NCI-H1048 (cell line): ENCODE measurements at places on chromosomes 1 and 21.

DNA sequence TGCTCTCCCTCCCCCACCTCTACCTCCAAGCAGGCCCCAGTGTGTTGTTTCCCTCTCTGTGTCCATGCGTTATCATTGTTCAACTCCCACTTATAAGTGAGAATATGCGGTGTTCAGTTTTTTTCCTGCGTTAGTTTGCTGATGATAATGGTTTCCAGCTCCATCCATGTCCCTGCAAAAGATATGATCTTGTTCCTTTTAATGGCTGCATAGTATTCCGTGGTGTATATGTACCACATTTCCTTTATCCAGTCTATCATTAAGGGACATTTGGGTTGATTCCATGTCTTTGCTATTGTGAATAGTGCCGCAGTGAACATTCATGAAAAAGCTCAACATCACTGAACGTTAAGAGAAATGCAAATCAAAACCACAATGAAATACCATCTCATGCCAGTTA, 58.6 kb downstream of the DNAH14 start:
- no peak for DNase-seq

DNA sequence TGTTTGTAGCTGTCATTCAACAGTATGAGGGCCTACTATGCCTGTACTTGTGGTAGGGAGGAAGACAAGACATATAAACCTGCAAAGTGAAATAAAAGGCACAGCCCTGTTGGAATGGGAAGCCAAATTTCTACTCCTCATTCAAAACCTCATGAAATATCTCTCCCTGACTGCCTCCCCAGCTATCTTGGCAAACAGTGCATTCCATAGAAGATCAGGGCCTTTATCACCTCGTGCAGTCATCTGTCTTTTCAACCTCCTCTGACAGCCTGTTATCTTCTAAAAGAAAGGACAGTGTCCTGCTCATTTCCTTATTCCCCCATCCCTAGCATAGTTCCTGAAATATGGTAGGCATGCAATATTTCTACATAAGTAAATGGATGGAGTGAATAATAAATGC, 71.0 kb downstream of the SH3GLB1 start:
- no peak for DNase-seq

- no peak for DNase-seq
Observed at GRCh38 chr1:77476475-77476874, 194.7 kb downstream of the AK5 start.

- no peak for DNase-seq
Observed at GRCh38 chr1:234047123-234047522, 142.6 kb downstream of the SLC35F3 start.

DNA sequence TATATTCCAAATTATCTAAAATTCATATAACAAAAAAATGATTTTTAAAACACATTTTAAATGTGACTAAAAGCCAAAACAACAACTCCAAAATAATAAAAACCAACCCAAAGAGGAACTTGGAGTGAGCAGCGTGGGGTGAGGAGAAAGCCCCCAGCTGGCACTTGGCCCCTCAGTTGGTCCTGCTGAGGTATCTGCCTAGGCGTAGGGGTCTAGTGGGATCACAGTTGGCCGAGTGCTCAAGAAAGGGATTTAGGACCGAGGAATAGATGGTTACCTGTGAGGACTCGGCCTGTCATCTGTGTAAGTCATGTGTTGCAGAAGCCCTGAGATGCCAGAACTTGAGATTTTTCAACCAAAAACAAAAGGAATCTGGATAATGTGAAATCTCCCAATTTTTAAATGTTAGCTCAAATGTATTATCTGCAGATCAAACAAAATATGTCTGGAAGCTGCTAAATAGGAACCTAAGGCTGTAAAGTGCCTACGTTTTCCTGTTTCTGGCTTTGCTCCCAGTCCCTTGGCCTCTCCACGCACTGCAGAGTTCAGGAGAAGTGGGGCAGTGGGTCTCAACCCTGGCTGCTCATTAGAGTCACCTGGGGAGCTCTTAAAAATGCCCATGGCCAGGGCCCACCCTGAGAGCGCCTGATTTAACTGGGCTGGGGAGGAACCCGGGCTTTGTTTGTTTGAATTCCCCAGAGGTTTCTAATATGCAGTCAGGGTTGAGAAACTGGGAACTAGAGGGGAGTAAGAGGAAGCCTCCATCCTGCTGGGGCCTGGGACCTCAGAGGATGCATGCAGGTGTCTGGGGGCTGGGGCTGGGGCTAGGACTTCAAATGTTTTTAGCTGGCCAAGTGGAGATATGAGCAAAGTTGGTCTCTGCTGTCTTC, 38.5 kb upstream of the LDLRAP1 start:
- no peak for DNase-seq

GRCh38 chr1:19287436-19288185, 959 bp downstream of the AKR7A3 start:
- DNase-seq: no peak

GRCh38 chr1:170162459-170163246, 16.9 kb downstream of the NTMT2 start:
- DNase-seq: no peak

DNA sequence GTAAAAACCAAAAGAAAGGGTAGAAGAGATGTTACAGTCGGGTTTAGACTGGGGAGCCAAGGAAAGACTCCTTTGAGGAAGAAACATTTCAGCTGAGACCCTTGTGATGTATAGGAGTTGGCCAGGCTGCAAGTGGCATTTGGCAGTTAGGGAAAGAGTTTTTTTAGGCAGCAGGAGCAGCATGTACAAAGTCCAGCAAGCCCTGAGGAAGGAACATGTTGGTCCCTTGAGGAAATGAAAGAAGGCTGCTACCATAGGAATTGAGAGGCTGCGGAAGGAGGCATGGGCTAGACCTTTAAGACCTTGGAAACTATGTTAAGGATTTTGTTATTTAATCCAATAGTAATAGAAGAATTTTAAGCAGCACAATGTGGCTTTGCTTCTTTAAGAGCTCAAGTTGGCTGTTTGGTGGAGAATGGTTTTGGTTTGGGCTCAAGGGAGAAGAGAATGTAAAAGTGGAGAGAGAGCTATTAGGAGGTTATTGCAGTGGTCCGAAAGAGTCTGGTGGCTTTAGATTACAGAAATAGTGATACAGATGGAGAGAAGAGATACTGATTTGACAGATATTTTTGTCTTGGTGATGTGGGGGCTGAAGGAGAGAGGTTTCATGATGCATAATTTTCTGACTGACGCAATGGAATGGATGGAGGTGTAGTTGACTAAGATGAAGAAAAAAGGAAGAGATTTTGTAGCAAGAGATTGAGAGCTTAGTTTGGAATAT, 26.6 kb downstream of the SMAP2 start:
- DNase-seq: no peak

- DNase-seq: no peak
Observed at GRCh38 chr1:48249868-48250267, 27.4 kb downstream of the SLC5A9 start.

GRCh38 chr1:76901158-76901767, 34.0 kb downstream of the ST6GALNAC5 start:
- DNase-seq: peak; percentile 29

GRCh38 chr1:78303620-78304019, 187.2 kb upstream of the PTGFR start:
- DNase-seq: no peak

DNA sequence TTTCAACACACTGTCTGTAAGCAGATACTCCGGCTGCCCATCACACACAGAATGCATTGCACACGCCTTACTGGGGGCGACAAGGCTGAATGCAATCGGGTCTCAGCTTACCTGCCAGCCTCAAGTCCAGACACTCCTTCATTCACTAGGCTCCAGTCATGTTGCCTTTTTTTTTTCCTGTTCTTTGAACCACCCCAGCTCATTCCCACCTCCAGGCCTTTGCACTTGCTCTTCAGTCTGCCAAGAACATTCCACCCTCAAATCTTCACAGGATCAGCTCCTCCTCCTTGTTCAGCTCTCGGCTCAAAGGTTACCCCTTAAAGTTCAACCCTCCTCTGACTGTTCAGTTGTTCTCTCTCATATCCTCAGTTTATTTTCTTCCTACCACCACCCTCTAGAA, 181.9 kb upstream of the ESRRG start:
- DNase-seq: no peak
